ENCODE measurements at places on chromosomes 1 and 21. TPM values are rescaled to one million over a fixed set of nuclear protein-coding genes. Genes with fewer than 3 reads are reported as not detected.

Gene COL9A2
- total RNA-seq, result 0.14 TPM

Gene NKAIN1
- not detected for total RNA-seq

Gene ARHGEF10L
- total RNA-seq, result 15.7 TPM

Gene FAM163A
- not detected for total RNA-seq

Gene APOBEC4
- total RNA-seq, result under 0.01 TPM

Gene FMO3
- total RNA-seq, result not detected

Gene TRIM58
- total RNA-seq, result 2.7 TPM

Gene RBM11
- not detected for total RNA-seq

Gene AQP10
- not detected for total RNA-seq

Gene SLC45A3
- 11.9 TPM for total RNA-seq

Gene FAM131C
- not detected for total RNA-seq

Gene LAX1
- under 0.01 TPM for total RNA-seq

Gene SH3BGR
- 1.1 TPM for total RNA-seq

Gene RIMKLA
- total RNA-seq, result under 0.01 TPM

Gene DENND2C
- 1.7 TPM for total RNA-seq

Gene MPZ
- total RNA-seq, result 0.44 TPM

Gene KLF17
- under 0.01 TPM for total RNA-seq

Gene CFH
- total RNA-seq, result 10.5 TPM

Gene PTPN14
- 106 TPM for total RNA-seq

Gene C1orf167
- not detected for total RNA-seq

Gene HTR1D
- total RNA-seq, result 4.0 TPM

Gene SPRR2G
- total RNA-seq, result not detected

Gene TTC39A
- 0.66 TPM for total RNA-seq

Gene OLIG2
- not detected for total RNA-seq

Gene TP73
- total RNA-seq, result not detected

Gene SLC1A7
- total RNA-seq, result 0.14 TPM

Gene FCAMR
- not detected for total RNA-seq

Gene OR2T35
- not detected for total RNA-seq

Gene TMEM50B
- 26.2 TPM for total RNA-seq

Gene BCAR3
- total RNA-seq, result 41.6 TPM

Gene IL19
- 1.8 TPM for total RNA-seq

Gene MCOLN3
- 0.29 TPM for total RNA-seq
